ENCODE measurements at places on chromosomes 2 and 18.

DNA sequence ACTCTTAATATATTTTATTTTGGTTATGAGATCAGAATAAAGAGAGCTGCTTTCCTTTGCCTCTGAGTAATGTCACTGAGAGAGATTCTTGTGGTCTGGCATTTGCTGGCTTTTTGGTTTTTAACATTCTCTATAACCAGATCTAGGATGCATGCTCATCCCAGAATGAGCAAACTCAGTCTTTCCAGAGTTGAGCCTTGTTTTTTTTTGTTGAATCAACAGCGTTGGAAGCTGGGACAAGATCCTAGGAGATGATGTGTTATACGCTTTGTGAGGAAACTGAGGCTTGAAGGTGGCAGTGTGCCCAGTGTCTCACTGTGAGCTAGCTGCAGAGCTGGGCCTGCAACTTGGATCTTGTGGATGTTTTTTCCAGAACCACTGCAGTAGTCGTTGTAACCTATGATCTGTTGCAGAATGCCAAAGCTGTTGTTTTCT, 19.5 kb downstream of the MYO1B start:
- DNase-seq = no peak

DNA sequence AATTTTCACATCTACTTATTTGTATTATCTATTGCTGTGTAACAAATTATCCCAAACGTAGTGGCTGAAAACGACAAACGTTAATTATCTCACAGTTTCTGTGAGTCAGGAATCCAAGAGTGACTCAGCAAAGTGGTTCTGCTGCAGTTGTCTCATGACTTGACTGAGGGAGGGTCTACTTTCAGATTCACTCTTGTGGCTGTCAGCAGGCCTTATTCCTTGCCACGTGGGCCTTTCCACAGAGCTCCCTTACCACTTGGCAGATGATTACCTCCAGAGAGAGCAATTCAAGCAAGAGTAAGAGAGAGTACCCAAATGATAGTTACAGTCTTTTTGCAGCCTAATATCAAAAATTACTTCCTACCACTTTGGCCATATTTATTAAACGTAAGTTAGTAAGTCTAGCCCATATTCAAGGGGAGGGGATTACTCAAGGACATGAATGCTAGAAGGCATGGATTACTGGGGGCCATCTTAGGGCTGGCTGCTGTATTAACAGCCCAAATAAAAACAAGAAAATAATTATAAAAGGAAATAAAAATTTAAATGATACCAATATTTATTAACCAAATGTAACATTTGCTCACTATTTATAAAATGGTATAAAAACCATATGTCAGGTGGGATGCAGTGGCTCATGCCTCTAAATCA, 48.7 kb upstream of the NBEAL1 start:
- no peak for DNase-seq

DNA sequence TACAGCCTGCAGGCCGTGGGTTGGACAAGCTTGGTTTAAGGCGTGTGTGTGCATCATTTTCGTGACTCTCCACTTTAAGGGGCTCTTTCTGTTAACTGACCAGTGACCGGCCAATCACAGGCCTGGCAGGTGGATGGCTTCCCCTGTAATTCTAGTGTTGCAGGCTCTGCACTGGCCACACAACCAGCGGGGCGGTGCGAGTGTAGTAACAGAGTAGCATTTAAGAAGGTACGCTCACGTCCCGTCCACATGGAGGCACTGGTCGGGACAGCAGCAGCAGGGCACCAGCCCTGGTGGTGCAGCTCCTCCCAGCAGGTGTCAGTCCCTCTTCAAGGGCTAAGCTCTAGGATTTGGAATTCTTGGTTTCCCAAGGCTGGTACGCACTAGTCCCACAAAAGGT, 8.0 kb upstream of the ANO7 start:
- no peak for DNase-seq

DNA sequence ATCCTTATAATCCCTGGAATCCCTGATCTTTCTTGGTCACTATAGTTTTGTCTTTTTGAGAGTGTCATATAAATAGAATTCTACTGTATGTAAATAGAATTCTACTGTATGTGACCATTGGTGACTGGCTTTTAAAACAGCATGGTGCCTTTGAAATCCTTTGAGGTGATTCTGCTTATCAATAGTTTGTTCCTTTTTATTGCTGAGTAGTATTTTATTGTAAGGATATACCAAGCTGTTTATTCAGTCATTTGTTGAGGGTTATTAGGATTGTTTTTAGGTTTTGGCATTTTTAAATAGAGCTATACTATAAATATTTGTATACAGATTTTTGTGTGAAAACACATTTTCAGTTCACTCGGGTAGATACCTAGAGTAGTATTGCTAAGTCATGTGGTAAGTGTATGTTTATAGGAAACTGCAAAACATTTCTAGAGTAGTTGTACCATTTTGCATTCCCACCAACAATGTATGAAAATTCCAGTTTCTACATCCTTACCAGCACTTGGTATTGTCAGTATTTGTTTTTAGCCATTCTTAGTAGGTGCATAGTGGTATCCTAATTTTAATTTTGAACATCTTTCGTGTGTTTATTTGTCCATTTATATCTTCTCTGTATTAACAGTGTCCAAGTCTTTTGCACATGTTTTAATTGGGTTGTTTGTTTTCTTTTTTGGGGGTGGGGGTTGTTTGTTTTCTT, 45.6 kb downstream of the RAB3GAP1 start:
- no peak for DNase-seq

DNA sequence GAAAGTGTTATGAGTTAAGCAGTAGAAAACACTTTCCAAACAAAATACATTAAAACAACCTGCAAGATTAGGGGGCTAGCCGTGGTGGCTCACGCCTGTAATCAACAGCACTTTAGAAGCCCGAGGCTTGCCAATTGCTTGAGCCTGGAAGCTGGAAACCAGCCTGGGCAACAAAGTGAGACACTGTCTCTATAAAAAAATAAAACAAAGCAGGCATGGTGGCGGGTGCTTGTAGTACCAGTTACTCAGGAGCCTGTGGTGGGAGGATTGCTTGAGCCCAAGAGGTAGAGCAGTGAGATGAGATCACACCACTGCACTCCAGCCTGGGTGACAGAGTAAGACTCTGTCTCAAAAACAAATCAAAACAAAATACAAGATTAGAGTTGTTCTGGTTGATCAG, 208.3 kb downstream of the ERBB4 start:
- DNase-seq = no peak

DNA sequence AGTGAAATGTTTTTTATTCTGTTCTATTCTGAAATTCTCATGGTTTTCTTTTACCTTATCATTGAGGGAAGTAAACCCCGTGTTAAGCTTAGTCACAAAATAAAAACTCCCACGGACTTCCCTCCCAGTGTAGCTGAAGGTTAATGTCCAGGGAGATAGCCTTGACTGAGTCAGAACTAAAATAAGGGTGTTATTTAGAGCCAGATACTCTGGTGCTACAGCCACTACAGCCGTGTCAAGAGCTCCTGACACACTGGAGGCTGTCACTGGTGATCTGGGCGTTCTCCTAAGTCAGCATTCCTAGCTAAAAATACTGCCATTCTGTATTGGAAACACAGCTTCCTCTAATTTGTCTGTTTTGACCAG, 82.0 kb upstream of the RANBP2 start:
- DNase-seq = no peak

GRCh38 chr2:217283460-217283859, 423.6 kb upstream of the TNP1 start:
- DNase-seq = no peak

DNA sequence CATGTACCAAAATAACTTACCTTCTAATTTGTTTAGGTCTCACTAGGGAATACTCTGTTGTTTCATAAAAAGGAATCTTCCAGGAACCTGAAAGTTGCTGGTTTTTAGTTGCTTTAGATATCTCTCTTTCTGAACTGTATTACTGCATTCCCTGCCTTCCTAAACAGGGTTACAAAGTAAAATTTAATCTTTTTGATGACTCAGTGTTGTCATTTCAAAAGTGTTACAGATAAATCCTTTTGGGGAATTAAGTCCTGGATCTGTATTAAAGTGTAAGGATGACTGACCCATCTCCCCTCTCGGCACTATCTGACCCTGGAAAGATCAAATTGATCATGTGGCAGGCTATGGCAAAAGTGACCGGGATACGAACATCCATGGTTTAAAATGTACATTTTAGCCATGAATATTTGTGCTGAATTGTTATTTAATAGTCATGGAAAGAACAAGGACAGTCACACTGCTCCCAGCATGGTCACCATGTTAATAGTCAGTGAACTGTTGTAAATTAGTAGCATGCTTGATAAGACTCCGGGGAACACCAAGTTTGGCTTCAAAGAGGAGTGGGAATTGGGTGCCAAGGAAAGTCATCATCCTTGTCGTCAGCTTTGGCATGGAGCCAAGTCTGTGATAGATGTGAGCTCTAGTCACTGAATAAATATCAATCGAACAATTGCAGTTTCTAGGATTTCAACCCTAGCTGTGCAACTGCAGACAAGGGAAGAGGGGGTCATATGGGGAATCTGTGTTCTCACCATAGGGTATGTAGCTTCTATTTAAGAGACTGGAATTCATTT, 4.2 kb downstream of the PLEKHA3 start:
- peak; percentile 69 for DNase-seq

DNA sequence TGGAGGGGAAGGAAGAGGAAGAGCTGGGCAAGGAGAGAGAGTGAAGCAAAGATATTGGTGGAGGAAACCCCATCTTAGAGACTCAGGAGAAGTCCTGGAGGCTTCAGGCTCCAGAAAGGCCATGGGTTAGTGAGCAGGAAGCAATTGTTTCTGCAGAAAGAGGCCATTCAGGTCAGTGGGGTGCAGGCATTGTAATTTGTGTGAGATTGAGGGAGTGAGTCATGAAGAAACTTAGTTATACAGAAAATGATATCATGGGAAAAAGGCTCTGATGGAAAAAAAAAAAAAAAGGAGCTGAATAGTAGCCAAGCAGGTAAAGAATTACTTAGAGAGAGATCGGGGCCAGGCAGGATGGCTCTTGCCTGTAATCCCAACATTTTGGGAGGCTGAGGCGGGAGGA, 4.0 kb downstream of the EMILIN2 start:
- no peak for DNase-seq

Measured in NCI-H1105 treated with DMSO at 0.1 percent for 48 hours (cell line).